ENCODE measurements at places on chromosomes 16 and 17. TPM values are rescaled to one million over a fixed set of nuclear protein-coding genes. Genes with fewer than 3 reads are reported as not detected.

Gene TTYH2
- total RNA-seq, result 1.8 TPM

Gene CHST4
- not detected for total RNA-seq

Gene CCL14
- not detected for total RNA-seq

Gene TOX3
- not detected for total RNA-seq

Gene ZKSCAN2
- total RNA-seq, result 4.9 TPM

Gene TBC1D3B
- total RNA-seq, result 4.9 TPM
